ENCODE measurements at places on chromosomes 5 and 9. TPM values are rescaled to one million over a fixed set of nuclear protein-coding genes. Genes with fewer than 3 reads are reported as not detected.

- DNase-seq = no peak
- no peaks in the 10 kb centered on the region for H3K4me1 ChIP-seq
- H3K4me3 ChIP-seq = no peak overlapping the region
- H3K36me3 ChIP-seq = no peaks in the 10 kb centered on the region
Observed at GRCh38 chr9:17837965-17838364, 259.1 kb downstream of the SH3GL2 start.

DNA sequence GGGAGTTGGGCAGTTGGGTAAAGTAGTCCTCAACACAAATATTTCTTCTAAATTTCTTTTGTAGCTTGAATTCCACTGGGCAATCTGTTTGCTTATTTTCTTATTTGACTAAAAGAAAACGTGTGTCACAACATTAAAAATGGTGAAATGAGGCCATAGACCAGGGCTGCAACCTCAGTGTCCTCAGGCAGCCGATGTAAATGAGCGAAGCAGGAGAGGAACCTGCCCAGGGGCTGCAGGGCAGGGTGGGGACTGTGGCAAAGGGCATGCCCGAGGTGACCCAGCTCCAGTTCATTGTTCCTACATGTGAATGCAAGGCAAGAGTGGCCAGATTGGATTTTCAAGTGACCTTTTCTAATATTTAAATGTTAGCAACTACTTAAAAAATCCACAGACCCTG lies 74.7 kb downstream of the TENT4A start:
- H3K27ac ChIP-seq = no peak overlapping the region
- no peak overlapping the region for H3K4me3 ChIP-seq
- peaks cover 25% of the 10 kb centered on the region for H3K4me1 ChIP-seq
- no peaks in the 10 kb centered on the region for H3K36me3 ChIP-seq

GRCh38 chr5:154465169-154465568 lies 12.9 kb downstream of the HAND1 start:
- peaks cover 3% of the 10 kb centered on the region for H3K27me3 ChIP-seq
- H3K27ac ChIP-seq = no peak overlapping the region
- no peak for DNase-seq

DNA sequence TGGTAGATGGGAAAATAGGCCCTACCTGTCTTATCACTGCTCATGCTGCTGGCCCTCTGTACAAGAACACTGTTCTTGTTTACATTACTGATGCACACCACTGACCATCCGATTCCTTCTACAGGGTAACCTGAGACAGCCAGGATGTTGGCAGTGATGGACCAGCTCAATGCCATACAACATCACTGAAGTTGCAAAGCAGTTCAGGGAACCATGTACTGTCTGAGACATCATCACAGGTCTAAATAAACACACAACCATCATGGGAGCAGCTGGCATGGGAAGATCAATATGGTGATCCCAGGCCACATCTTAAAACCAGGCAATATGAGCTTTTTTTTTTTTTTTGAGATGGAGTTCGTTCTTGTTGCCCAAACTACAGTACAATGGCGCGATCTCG lies 59.0 kb downstream of the IARS1 start:
- H3K36me3 ChIP-seq = peaks cover 32% of the 10 kb centered on the region
- no peaks in the 10 kb centered on the region for H3K27me3 ChIP-seq
- DNase-seq = no peak
- H3K4me3 ChIP-seq = no peak overlapping the region
- H3K4me1 ChIP-seq = no peaks in the 10 kb centered on the region

GRCh38 chr5:168227973-168228615 lies 63.4 kb upstream of the WWC1 start:
- peak overlapping the region; percentile 64 for H3K27ac ChIP-seq
- peaks cover 16% of the 10 kb centered on the region for H3K4me1 ChIP-seq
- peak; percentile 18 for DNase-seq
- no peaks in the 10 kb centered on the region for H3K36me3 ChIP-seq
- no peaks in the 10 kb centered on the region for H3K27me3 ChIP-seq

DNA sequence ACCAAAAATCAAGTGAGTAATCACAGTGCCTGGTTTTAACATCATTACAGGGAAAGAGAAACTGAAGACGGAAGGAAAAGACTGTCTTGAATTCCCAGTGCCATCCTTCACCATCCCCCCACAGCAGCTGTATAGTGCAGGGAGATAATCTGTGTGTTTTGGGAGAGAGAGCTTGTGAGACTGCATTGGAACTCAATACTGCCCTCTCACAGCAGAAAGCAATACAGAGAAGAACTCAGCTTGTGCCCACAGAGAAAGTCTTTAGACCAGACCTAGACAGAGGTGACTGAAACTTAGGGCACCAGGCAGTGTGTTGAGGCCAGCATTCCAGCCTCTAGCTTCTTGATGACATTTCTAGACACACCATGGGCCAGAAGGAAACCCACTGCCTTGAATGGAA lies 754.7 kb upstream of the CDH6 start:
- H3K27me3 ChIP-seq = no peaks in the 10 kb centered on the region
- no peak overlapping the region for H3K4me3 ChIP-seq
- no peak for DNase-seq
- no peak overlapping the region for H3K27ac ChIP-seq
- no peaks in the 10 kb centered on the region for H3K36me3 ChIP-seq

The PCDHB12 gene
- not detected for total RNA-seq

The EMB gene
- 179 TPM for total RNA-seq

All from natural killer cell (primary cell).